NCI-H2081 (cell line): ENCODE measurements at places on chromosomes 1 and 21.

- DNase-seq = no peak
Observed at GRCh38 chr1:41467673-41468072, 16.8 kb downstream of the EDN2 start.

DNA sequence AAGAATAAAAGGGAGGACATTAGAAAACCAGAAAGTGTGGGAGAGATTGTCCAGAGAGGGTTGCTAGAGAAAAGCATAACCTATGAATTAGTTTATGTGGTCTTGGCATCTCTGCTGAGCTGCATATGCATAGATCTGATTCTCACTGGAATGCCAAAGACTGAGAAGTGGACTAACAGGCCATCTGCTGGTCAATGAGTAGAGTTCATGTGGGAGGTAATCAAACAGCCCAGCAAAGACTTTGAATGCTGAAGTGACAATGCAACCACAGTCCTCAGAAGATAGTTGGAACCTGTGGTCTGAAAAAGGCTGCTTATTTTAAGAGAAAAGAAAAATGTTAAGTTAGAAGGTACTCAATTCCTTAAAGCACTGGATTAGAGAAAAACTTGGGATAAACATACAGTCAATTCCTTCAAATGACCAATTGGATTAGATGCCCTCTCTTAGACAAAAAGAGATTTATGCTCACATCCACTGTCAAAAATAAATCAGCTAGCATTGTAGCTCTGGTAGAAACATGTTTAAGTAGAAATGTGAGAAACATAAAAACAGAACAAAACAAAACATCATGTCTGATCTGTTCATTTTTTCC lies 382.8 kb downstream of the AMY1C start:
- DNase-seq = peak; percentile 58

- no peak for DNase-seq
Observed at GRCh38 chr21:42836402-42836666, 43.0 kb downstream of the WDR4 start.

DNA sequence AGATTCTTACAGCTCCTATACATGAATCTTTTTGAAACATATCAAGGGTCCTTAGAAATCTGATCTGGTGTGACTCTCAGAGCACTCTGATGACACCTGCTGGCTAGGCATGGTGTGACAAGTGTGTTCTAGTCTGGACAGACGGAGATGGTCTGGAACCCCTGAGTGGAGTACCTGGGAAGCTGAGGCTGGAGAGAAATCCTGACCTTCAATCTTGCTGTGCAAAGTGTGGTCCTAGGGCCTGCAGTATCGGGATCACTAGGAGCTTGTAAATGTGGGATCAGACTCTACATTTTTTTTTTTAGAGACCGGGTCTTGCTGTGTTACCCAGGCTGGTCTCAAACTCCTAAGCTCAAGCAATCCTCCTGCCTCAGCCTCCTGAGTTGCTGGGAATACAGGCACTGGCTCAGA lies 78.6 kb upstream of the SOD1 start:
- DNase-seq = peak; percentile 66

DNA sequence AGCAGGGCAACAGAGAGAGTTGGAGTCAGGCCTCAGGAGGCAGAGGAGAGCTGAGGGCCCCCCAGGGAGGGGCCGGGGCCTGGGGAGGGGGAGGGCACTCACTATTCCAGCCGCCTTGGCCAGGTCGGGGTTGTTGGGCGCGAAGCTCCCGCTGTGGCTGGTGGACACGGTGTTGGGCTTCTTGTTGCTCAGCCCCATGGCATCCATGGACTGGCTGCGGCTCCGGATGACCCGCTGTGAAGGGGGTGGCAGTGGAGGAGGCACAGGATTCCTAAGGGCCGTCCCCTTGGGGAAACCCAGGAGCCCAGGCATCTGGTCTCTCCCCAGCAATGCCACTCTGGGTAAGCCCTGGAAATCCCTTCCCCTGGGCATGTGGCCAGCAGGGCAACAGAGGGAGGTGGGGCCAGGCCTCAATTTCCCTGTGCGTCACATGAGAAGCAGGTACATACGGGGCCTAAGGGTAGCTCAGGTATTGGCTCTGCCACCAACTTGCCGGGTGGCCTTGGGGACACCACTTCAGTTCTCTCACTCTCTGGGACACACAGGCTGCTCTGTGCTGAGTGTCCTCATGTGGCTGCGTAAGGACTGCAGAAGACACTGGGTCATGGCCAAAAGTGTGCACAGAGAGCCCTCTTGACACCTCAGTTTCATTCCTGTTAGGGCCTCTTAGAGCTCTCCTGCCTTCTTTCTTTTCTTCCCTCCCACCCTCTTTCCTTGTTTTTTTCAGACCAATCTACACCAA lies 63.0 kb downstream of the RAP1GAP start:
- DNase-seq = no peak

- no peak for DNase-seq
Observed at GRCh38 chr1:93106226-93106625, 27.1 kb downstream of the MTF2 start.

GRCh38 chr1:19220991-19221390 lies 10.9 kb upstream of the UBR4 start:
- peak; percentile 18 for DNase-seq

- no peak for DNase-seq
Observed at GRCh38 chr1:222454782-222455181, 93.1 kb downstream of the HHIPL2 start.

GRCh38 chr1:225572422-225572821 lies 80.5 kb downstream of the ENAH start:
- DNase-seq = no peak

GRCh38 chr1:55437692-55438091 lies 222.5 kb upstream of the USP24 start:
- DNase-seq = no peak

- no peak for DNase-seq
Observed at GRCh38 chr21:31005019-31005418, 33.3 kb downstream of the KRTAP19-8 start.

DNA sequence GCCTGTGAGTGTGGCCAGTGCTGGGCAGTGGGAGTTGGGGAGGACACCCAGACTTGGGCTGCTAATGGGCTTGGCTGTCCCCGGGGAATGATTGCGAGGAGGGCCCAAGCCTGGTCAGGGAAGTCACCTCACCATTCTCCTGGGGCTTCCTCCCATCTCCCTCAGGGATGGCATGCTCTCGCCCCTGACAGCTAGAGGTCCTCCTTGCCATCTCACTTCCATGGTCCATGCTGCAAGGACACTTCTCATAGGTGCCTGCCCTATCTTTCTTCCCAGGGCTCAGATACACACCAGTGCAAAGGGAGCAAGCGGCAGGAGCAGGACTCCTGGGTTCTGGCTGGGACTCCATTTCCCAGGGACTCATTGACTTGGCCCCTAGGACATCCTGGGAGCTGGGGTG lies 4.1 kb downstream of the NTRK1 start:
- no peak for DNase-seq

GRCh38 chr1:158952416-158952815 lies 21.1 kb downstream of the PYHIN1 start:
- DNase-seq = no peak

DNA sequence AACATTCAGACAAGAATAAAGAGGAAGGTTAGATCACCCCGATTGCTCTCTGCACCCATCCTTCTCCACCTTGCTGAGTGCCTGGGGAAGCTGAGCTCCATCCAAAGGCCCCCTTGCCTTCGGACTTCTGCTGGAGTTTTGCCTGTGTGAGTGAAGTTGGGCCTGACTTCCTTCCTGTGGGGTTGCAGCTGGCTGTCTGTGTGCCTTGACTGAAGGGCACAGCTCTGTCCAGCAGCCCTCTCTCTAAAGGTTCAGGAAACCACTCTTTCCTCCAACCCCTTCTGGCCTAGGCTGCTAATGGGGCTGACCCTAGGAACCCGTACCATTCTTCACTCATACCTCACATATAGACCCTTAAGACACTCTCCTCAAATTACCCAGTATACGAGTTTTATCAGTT lies 173.4 kb upstream of the HMCN1 start:
- no peak for DNase-seq

DNA sequence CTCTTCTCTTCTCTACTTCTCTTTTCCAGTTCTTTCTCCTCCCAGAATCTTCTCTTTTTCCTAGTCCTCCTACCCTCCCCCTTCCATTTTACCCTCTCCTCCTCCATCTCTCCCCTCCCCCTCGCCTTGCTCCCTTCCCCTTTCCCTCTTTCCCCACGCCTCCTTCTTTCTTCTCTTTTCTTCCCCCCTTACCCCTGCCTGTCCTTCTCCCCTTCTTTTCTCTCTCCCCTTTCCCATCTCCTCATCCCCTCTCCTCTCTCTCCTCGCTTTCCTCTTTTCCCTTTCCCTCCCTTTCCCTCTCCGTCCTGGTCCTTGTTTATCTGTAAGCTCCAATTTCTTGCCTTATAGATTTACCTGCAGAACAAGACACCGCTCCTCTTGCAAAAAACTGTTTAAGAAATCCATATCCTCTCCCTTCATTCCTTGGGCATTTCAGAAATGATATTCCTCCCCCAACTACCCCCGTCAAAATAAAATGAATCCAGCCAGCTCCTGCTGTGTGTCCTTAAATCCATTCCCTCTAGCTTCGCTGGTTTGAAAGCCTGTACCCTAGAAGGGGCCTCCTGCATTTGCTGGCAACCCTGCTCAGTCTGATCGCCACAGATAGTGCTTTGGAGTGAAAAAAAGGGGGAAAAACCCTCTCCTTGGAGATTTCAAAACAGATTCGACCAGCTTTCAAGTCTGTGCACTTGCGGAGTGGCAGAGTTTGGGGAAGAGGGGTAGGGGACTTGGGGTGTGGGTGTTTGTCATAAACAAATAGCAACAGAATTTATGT lies 89.4 kb downstream of the PAPPA2 start:
- DNase-seq = no peak

DNA sequence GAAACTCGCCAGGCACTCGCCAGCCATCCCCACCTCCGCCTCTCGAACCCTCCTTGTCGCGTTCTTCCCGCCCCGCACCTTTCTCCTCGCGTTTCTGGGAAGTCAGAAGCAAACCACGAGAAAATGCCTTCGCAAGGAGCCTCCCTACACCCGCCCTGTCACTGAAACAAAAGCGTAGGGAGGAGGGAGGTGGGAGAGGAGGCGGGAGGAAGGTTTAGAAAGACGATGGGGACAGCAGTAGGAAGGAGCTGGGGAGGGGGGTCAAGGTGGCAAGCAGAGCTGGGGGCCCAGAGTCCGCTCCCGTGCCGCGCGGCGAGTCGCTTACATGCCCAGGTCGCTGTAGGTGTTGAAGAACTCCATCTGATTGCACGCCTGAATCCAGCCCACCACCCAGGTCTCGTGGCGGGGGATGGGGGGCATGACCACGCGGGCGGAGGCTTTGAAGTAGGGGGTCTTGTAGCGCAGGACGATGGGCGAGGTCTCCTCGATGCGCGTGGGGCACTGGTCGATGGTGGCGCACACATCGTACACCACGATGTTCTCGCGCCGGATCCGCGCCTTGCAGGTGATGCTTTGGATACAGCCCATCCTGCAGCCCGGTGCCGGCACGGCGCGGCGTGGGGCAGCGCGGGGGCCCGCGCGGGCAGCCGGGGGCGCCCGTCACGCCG lies 1.0 kb downstream of the FAM78B start:
- DNase-seq = no peak

DNA sequence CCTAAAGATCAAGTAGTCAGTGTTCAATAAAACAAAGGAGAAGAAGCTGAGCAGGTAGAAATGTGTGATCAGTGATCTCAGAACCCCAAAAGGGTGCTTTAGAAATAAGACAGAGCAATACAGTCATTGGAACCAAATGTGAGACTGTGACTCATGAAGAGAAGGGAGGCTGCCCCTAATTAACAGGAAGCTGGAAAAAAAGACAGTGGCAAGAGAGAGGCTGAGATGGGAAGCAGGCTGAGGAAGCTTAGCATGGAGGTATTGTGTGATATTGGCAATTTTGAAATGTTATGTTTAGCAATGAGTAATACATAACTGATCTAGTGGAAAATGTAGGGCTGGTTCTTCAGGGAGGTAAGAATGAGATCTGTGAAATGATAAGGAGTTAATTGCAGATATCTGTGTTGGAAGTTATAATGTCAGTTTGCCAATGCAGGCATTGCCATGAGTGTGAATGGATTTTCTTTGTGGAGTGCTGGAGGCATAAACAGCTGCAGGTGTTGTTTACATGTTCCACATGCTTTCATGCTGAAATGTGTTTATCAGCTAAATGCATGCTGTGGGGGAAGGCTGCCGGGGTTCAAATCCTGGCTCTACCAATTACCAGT lies 90.6 kb upstream of the CACNA1E start:
- no peak for DNase-seq

- no peak for DNase-seq
Observed at GRCh38 chr1:38308780-38309179, 262.2 kb upstream of the POU3F1 start.

GRCh38 chr1:223842784-223843183 lies 3.0 kb downstream of the TP53BP2 start:
- DNase-seq = no peak

- DNase-seq = no peak
Observed at GRCh38 chr1:27157194-27157593, 2.3 kb upstream of the SLC9A1 start.
